ENCODE measurements at places on chromosomes 1 and 21.

GRCh38 chr1:236150986-236151385 is 8.6 kb downstream of the GPR137B start:
- DNase-seq: no peak

- DNase-seq: no peak
These were observed 99.8 kb downstream of the MRPL39 start for GRCh38 chr21:25507522-25507921.

DNA sequence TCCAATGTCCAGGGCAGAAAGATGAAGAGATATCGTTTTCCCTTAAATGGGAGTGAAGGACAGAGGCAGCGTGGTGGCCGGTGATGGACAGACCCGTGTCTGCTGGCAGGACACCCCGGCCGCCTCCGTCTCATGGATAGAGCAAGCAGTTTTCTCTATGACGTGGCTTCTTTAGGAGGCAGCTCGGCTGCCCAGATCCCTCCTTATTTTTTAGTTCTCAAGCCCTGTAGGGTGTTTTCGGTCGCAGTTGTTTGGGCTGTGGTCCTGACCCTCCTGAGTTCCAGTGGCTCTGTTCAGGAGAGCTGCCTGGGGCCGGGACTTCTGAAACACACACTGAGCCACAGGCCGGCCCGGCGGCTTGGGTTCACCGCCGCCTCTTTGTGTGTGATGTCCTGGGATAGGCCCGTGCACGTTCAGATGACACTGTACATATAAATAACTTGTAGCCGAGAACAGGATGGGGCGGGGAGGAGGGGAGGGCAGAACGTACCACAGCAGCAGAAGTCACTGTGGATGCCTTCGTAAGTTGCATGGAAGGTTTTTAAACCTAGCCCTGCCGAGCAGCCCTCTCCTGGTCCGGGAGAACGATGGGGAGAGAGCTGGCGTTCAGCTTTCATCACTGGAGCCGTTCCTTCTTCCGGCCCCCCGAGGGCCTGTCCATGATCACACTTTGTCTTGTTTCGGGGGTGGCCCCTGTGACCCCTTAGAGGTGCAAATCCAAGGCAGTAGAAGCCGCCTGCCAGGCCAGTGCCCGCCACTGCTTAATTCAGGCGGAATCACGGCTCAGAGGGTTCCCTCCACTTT is 65.2 kb downstream of the SIK1 start:
- DNase-seq: no peak

DNA sequence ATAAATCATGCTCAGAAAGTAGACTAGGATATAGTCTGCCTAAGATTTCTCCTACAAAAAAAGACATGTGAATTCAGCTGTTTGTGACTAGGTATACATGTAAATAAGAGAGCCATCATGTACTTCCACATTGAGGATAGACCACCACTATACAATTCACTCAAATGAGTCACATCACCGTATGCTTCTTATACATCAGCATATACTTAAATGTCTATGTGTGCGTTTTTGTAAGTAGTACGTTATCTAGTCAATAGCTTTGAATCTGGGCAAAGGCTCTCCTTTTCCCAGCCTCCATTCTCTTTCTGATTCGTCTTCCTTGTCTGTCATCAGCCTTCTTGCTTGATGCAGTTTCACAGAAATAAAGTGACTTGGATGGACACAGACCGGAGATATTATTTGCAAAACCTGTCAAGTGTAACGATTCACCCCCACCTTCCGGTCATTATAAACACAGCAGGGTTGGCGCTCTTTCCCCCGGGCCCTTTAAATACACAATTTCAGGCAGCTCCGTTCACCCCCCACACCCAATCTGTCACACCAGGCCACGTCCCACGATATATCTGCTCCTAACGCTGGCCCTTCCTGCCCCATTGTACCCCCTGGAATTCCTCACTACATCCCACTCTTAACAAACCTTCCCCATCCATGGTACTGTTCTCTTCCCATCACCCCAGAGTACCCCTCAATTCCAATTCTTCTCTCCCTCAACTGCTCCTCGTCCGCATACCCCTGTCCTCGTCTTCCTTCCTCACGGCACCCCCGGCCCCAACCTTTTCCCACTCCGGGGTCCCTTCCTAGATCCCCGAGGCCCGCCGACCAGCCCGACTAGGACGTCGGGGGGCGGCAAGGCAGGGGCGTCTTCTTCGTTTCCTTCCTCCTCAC is 636 bp downstream of the VAMP4 start:
- DNase-seq: no peak

GRCh38 chr1:220579317-220579716 is 51.4 kb downstream of the MARK1 start:
- DNase-seq: no peak

- no peak for DNase-seq
These were observed 14.9 kb upstream of the RAB42 start for GRCh38 chr1:28577052-28577678.

DNA sequence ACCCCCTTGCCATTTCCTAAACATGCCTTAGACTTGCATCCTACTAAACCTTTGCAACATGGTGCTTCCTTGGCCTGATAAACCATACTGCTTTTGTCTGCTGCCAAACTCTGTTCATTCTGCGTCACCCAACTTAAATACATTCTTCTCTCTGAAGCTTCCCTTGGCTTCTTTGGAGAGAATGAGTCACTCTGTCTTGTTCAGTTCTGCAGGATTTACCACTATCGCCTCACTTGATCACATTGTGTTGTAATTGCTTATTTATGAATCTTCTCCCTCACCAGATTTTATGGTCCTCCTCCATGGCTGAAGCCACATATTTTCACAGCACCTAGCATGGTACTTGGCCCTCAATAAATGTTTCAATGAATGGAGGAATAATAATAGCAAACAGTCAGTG is 21.7 kb upstream of the TUT4 start:
- DNase-seq: no peak

- no peak for DNase-seq
These were observed 10.1 kb upstream of the MAP1LC3C start for GRCh38 chr1:242008826-242009495.

- DNase-seq: peak; percentile 80
These were observed 45.6 kb downstream of the DDX20 start for GRCh38 chr1:111801071-111801850.

GRCh38 chr1:54153535-54154439 is 987 bp upstream of the CDCP2 start:
- no peak for DNase-seq

- DNase-seq: peak; percentile 54
These were observed 1.5 kb downstream of the KCNA2 start for GRCh38 chr1:110604586-110605148.

GRCh38 chr1:19872190-19872589 is 10.0 kb upstream of the OTUD3 start:
- DNase-seq: no peak

- DNase-seq: no peak
These were observed 4.2 kb upstream of the UBE2G2 start for GRCh38 chr21:44805859-44806258.

- no peak for DNase-seq
These were observed 21.8 kb upstream of the ADGRB2 start for GRCh38 chr1:31785947-31786290.

GRCh38 chr1:150309758-150310508 is 11.4 kb upstream of the PRPF3 start:
- no peak for DNase-seq

- DNase-seq: no peak
These were observed 6.3 kb downstream of the SESN2 start for GRCh38 chr1:28265577-28265976.

GRCh38 chr1:39183503-39184353 is 20.8 kb upstream of the MACF1 start:
- no peak for DNase-seq

DNA sequence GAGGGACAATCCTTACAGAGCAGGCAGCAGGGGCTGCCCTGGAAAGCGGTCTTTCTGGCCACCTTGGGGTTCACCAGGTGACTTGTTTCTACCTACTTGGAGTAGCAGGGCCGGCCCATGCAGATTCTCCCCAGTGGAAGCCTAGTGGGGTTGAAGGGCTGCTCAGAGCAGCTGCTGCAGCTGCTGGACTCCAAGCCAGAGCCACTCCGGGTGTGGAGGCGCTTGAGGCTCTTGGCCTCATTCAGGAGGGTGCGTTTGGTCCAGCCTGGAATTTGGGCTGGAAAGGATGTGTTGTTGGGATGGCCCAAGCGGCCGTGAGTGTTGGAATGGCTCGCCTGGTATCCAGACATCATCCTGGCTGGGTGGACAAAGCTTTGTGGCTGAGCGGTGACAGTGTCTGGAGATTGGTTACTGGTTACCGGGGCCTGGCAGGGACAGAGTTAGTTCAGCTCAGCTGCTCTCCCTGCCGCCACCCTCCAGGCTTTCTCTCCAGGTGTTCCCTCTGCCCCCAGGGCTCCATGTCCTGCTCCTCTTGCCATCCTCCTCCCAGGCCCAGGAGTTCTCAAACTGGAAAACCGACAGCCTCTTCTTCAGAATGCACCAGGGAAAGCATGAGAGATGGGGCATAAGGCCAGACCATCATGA is 14.2 kb upstream of the HSPG2 start:
- no peak for DNase-seq

DNA sequence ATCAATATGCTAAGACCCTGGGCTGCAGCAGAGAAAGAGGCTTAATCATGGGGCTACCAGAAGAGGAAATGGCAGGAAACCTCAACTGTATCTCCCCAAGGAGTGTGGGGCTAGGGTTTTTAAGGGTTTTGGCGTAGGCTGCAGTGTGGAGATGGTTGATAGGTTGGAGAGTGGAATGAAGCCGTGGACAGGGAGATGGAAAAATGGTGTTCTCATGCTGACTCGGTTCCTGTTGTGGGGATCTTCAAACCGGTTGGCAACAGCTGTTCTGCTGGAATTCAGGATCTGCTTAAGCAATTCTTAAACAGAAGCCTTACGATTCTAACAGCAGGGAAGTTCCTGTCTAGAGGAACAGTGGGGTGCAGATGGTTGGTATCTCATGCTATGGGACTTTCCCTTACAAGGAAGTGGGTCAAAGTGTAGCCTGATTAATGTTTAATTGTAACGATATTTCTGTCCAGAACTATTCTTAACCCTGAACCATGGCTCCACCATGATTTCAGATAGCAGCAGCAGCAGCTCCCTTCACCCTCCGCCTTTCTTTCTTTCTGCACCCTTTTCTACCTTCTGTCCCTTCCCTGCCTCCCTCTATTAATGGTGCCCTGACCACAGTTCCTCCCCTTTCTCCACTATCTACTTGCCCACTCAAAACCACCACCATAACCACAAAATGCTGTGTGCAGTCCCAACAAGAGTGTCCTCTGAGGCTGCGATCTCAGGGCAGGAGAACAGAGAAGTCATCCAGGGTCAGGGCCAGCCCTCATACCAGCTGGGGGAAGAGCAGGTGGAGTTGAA is 30.8 kb downstream of the RSPH1 start:
- DNase-seq: no peak

- no peak for DNase-seq
These were observed 10.2 kb downstream of the COL6A1 start for GRCh38 chr21:45991606-45992300.

DNA sequence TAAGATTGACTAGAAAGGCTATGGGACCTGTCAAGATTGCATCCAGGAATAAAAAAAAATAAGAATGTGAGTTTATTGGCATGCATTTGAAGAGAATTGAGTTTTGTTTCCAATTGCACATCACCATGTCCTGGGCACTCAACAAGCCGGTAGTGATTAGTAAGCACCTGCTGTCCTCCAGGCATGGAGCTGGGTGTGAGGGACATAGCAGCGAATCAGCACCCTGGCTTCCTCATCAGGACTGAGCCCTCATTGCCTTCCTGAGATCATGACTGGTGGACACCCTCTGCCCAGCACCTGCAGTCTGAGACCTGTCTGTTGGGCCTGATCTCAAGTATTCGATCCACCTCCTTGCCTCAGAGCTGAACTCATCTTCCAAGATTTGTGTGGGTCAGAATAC is 26.8 kb downstream of the S100A6 start:
- no peak for DNase-seq

DNA sequence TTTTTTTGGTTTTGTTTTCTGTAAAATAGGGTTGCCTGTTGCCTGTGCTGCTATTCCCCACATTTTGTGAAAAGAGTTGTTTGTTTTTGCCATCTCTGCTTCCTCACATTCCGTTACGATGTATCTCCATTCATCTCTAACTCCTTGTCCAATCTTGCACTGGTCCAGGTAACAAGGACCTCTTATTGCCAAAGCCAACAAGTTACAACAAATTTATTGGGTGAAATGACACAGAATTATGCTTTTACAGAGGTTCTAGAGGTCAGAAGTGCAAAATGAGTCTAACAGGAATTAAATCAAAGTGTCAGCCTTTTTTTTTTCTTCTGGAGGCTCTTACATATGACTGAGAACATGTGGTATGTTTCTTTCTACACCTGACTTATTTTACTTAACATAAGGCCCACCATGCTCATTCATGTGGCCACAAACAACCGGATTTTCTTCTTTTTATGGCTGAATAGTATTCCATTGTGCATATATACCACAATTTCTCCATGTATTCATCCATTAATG is 787.9 kb upstream of the B3GALT2 start:
- no peak for DNase-seq

GRCh38 chr1:181073638-181074037 is 14.9 kb upstream of the IER5 start:
- DNase-seq: no peak

DNA sequence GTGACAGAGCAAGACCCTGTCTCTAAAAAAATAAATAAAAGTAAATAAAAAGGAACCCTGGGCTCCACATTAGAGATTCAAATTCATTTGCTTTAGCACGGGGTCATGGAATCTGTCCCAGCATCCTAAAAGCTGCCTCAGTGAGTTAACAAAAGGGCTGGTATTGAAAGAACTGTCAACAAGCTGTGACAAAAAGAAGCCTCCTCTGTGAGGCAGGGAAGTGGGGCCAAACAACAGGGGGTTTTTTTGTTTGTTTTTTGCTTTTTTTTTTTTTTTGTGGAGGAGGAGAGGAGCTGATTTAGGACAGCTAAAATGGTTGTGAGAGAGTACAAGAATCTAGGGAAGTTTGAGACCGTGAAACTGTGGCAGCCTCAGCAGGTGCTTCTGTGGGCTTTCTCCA is 115.7 kb downstream of the LIPI start:
- DNase-seq: no peak

GRCh38 chr1:172360985-172361384 is 59.5 kb upstream of the C1orf105 start:
- no peak for DNase-seq

DNA sequence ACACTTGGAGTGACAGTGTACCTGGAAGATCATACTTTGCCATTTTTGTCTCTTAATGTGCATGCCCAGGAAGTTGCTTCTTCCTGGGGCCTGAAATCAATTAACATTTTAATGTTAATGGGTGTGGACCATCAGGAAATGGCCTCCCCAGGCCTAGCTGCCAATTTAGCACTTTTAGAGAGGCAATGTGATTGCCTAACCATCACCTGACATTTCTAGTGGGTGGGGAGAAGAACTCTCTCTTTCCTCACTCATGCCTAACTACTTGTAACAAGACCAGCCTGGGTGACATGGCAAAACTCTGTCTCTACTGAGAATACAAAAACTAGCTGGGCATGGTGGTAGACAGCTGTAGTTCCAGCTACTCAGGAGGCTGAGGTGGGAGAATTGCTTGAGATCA is 549.0 kb upstream of the RGS18 start:
- no peak for DNase-seq

DNA sequence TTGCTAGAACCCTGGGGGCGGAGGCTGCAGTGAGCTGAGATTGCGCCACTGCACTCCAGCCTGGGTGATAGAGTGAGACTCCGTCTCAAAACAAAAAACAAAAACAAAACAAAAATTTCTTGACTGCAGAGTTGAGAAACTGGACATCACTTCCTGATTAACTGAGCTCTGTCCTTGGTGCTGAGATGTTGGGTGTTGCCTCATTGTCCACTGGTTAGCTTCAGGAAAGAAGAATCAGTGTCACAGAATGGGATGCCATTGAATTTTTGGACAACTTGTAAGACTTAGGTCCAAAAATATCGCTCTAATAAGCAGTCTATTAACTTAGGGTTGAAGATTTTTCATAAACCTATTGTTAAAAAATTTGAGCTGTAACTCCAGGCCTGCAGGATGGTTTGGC is 23.8 kb upstream of the KCNA10 start:
- no peak for DNase-seq
